ENCODE measurements at places on chromosomes 1 and 21.

DNA sequence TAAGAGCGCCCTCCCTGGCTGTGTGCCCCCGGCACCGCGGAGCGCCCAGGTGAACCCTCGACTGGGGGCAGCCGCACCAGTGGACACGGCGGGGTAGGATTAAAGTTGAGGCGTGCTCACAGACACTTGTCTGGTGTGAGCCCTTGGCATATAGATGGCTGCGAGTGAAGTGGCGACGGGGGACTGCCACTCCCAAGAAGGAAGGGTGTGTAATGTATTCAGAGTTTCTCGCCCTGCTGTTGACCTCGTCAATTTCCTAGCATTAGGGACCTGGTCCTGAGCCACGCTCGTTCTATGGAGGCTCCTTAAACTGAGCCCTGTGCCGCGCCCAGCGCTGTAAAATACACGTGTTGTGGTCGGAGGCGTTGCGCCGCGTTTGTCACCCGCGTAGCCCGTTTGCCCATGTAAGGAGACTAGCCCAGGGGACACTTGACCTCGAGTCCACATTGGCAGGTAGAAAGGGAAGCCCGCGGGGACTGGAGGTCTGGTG lies 554 bp downstream of the EVA1C start:
- peak; percentile 58 for DNase-seq

- no peak for DNase-seq
These were observed 154.4 kb downstream of the SETD4 start for GRCh38 chr21:35905963-35906345.

GRCh38 chr1:16967962-16968361 lies 12.5 kb downstream of the MFAP2 start:
- DNase-seq, result no peak

DNA sequence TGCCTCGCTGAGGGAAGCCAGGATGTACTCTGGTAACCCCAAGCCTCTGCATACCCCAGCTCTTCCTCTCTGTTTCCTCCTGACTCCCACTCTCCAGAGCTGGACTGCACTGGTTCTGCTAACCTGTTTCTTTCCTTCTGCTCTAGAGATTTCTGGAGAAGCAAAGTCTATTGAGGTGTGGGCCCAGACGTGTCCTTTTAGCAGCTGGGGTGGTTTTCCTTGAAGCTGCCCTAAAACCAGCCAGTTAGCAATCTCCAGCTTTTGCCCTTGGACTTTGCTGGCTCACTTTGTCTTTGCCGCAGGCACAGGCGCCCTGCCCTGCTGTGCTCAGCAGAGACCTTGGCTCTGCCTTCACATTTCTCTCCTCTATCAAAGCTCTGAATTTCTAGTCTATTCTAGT lies 171.8 kb upstream of the IVNS1ABP start:
- no peak for DNase-seq

- DNase-seq, result no peak
These were observed 20.2 kb upstream of the ERO1B start for GRCh38 chr1:236301958-236302335.

GRCh38 chr1:189693140-189693539 lies 784.5 kb downstream of the BRINP3 start:
- no peak for DNase-seq

GRCh38 chr1:59457786-59458185 lies 160.9 kb downstream of the FGGY start:
- no peak for DNase-seq

DNA sequence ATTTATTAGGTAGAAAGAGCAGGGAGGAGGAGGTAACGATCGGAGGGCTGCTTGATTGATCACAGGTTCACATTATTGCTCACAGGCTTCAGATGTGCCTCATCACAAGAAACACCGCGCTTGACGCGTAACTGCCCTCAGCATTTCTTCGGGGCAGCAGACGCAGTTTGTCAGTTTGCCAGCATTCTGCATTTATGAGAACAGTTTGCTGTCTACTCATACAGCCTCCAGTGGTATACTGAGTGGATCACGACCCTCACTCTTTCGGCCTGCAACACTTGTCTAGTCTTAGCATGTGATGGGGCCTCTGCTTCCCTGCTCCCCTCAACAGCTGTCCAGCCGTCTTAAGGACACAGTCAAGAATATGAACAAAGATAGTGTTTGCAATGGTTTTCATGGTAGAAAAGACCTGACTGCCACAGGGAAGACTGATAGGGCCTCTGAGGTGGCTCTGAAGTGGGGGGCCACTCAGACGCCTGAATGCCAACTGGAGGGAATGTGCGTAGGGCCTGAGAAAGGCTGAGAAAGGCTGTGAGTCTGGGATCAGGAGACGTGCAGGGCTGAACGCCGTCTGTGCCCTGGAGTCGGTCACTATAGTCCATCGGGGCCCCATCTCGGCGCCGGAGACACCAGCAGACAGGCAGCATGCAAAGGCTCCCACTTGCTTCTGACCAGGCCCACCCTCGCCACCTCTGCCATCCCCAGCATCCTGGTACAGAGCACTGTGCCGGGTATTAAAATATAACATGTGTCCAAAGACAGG lies 45.0 kb downstream of the UBE2G2 start:
- no peak for DNase-seq

Measured in right forelimb (tissue), 1 donor.